ENCODE measurements at places on chromosomes 6 and 20.

DNA sequence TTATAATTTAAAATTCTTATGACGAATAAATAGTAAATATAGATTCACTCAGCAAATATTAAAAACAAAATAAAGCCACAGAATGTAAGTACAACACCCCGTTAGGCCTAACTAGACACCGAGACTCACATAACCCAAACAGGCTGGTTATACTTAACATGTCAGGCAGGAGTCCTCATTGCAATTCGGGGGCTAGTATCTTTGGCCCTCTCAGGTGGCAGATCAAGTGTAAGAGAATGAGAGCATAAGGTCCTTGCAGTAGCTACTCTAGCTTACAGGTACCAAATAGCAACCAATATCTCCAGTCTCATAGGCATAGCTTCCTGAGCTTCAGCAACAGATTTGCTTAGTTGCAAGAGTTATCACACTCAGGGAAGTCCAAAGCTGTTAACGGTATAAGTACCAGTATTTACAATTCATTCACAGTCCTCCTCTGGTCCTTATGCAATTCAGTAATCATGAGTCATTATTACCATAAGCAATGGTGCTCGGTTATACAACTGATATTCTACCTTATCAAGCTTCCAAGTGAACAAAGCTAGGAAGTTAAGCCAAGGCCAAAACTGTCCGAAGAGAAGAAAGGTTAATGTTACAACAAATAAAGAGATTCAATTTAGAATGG is 20.1 kb downstream of the REV3L start:
- no peak for DNase-seq

GRCh38 chr20:34431168-34431567 is 68.1 kb downstream of the ITCH start:
- no peak for DNase-seq

DNA sequence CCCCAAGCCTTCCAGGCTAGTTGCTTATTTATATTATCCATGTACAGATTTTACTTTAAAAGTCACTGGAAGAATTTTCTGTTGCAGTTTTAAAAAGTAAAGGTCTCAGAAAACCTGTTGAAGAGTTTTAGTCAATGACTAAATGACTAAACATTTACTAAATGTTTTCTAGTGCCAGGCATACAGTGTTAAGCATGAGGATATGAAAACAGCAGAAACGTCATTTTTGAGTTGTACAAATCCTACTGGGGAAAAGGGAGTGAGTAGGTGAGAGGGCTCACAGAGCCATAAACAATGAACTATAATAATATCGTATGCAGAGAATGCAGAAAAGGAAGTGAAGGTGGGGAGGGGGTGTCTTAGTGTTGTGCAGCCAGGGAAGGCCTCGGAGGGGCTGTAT is 66.3 kb downstream of the MAN1A1 start:
- no peak for DNase-seq

- no peak for DNase-seq
Observed at GRCh38 chr6:166406197-166406596, 23.5 kb upstream of the MPC1 start.

GRCh38 chr20:49356676-49357075 is 78.8 kb upstream of the ZNFX1 start:
- no peak for DNase-seq

DNA sequence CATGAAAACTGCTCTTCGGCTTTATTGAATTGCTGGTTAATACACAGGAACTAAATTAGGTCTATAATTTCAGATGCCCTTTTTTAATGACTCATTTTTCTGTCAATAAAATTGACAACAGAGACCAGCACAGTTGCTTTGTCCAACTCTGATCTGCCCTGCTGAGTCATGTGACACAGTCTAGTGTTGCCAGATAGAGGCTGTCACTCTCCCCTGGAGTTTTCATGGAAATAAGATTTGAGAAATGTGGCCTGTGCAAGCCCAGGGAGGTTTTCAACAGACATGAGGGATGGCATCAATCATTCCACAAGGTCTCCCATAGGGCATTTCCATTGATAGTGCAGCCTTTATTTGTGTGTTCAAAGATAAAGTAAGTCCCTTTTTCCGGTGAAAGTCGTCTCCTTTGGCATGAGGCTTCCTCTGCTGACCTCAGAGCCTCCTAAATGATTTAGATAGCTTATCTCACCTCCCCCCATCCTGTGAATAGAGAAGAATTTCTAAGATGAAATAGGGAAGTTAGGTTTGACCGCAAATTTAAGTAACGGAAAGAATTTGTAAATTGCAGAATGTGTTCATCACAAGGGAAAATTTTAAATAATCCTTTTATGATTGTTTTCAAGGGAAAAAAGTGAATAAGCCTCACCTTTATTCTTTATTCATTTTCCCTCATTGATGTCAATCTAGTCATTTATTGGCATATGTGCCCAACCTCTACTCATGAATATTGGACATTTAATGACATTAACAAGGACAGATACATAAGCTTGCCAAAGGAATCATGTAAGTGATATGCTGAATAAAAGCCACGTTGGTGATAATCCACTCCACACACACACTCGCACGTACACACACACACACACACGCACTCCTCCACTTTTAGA is 277.7 kb downstream of the ADGB start:
- no peak for DNase-seq

DNA sequence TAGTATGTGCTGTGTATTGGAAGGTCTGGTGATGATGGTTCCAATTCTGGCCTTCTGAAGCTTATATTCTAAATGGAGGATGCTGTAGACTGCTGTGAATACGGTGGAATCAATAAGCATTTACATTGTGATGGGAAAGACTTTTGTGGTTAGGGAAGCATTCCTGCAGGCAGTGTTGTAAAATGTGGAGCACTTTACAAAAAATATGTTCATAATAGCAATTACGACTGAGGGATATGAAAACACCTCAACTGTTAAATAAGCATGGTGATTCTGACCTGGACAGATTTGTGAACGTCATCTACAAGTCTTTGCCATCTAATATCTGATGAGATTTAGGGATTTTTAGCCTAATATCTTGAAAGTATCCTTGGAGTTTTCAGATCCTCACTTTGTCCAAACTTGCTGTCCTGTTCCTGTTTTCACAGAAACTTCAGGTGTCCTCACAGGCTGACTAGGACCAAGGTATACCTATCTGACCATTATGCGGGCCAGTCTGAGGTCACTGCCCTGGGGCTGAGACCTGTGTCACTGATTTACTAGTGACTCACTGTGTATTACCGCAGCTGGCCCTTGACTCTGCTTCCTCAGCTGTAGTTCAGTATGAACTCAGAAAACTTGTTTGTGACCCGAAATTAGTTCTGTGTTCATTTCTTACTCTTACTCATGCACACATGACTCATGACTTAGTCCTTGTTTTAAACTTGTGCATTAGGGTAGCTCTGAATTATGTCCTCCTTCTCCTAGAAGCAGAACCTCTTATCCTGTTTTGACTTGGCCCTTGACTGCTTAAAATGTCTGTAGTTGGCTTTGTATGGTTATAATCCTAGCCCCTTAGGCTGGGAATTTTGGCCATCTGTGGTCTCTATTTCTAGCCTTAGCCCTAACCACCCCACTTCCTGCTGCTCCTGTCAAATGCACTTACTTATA is 343.0 kb downstream of the CDKAL1 start:
- DNase-seq: no peak

DNA sequence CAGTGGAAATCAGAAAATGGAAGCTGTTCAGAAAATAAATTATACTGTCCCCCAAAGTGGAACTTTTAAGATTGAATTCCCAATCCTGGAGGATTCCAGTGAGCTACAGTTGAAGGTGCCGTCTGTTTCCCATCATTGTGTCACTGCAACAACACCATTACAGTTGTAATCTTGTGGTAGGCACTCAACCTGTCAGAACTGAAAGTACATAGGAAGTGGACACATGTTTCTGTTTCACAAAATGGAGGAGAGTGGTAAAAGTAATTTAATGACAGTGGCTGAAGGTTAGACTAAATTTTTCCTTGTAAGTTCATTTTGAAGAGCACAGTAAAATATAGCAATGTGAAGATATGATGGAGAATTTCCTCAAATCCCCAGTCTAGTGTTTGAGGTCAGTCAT is 70.0 kb downstream of the CD109 start:
- DNase-seq: no peak

DNA sequence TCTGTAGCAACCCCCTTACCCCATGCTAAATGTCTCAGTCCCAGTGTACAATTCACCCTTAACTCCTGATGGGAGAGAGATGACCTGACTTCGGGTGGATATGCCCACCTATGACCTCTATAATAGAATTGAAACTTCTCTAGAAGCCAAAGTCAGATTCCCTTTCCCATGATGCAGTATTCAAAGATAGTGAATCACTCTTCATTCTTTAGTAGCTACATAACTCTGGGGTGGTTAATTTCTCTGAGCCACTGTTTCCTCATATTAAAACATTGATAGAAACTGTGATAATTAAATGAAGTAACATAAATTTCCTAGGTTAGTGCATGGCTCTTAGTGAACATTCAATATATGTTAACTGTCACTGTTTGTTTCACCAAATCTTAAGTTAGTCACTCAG is 500.4 kb downstream of the COL12A1 start:
- no peak for DNase-seq

GRCh38 chr6:107695061-107695720 is 128.9 kb downstream of the SCML4 start:
- no peak for DNase-seq

DNA sequence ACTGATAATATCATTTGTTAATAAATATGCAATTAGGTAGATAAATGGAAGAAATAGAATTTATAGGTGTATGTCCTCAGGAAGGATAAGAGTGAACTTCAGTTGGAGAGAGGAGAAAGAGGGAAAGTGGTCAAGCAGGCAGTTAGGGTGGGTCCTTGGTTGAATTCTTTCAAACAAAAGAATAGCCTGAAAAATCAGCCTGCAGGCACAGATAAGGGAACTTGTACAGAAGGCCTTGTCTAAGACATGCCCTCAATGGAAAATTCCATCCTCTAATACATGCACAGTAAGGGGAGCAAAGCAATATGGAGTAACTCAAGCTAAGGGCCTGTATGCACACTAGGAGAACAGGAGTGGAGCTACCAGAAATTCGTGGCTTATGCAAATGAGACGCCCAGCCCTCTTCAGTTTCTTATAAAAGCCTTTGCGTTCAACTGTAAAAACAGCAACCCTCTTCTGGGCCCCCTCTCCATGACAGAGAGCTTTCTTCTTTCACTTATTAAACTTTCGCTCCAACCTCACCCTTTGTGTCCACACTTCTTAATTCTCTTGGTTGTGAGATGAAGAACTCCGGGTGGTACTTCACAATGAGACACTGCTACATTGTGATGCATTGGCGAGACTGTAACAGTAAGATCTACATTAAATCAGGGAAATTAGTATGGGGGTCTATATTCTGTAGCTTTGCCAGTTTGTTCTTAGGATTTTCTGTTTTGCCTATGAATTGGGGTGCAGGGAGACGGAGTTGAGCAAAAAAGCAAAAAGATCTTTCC is 147.0 kb downstream of the HS3ST5 start:
- DNase-seq: no peak

- no peak for DNase-seq
Observed at GRCh38 chr6:40386200-40386599, 201.0 kb downstream of the LRFN2 start.

DNA sequence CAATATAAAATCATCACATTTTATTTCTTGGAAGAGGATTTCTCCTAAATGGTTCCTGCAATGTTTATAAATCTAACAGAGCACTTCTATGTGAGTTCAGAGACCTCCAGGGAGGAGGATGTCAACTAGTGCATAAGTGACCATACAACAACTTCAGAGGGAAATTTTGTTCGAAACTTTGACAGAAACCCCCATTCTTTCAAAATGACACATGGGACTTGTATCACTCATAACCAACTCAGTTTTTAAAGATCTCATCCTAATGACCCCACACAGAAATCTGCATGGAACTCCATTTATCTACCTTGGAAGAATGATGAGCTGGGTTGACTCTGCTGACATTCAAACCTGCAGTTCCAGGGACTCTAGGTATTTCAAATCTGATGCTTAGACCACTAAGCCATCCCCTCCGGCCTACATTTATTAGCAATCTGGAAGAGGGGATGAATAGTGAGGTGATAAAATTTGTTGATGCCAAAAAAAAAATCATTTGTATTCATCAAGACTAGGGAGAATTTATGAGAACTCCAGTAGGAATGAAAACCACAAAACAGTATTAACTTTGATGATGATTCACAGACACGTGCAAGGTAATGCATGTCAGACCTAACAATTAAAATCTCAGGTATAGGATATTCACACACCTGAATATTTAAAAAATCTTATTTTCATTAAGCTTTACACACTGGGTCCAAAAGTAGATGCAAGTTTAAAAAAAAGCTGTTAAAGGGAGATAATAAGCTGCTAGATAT is 153.0 kb downstream of the REV3L start:
- DNase-seq: no peak

DNA sequence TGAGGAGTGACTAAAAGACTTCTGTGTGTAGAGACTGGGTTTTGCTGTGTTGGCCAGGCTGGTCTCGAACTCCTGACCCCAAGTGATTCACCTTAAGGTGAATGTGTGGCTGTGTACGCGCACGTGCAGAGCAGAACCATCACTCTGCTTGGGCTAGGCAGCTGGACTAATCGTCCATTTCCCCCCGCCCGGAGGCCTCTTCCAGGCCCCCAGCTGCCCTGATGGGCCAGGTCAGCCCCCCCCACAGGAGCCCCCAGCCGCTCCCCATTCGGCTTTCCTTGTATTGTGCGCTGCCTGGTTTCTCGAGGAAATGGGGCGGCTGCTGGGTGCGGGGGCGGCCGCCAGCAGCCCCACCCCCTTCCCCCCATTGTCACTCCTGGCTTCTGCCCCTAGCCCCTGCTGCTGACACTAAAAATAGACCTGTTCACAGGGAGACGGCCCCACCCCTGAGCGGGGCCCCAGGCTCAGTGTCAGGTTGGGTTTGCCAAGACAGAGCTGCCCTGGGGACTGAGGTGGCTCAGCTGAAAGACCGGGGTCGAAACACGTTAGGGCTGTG is 24.6 kb upstream of the CSNK2A1 start:
- no peak for DNase-seq

DNA sequence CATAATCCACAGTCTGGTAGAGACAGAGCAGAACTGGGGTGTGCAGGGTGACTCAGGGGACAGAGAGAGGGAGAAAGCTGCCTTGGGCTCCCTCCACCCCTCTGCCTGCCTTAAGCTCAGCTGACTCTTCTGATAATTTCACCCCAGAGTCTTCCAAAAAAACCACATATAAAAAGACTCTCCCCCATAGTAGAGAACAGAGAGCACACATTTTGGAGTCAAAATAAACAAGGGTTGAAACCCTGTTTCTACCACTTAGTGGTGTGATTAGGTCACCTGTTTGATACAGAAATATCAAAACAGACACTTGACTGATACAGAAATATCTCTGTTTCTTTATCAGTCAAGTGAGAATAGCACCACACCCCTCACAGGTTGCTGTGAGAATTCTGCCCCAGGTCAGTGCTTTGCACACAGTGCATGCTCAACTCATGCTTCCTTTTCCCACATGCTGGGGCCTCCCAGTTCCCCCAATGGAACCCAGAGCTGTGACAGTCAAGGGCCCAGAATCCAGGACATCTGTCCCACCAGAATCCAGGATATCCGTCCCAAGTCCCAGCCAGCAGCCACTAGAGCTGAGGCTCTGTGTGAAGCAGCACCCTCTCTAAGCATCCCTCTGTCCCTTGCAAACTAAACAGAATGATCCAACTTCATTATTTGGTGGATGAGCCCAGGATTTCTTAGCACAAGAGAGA is 1.2 kb downstream of the TREML2 start:
- no peak for DNase-seq
